ENCODE measurements at places on chromosomes 12 and 14.

- H3K4me3 ChIP-seq, result no peak overlapping the region
- no peaks in the 10 kb centered on the region for H3K4me1 ChIP-seq
- no peak for DNase-seq
- H3K27me3 ChIP-seq, result no peaks in the 10 kb centered on the region
- no peak overlapping the region for H3K27ac ChIP-seq
Observed at GRCh38 chr14:101687756-101688546, 73.6 kb upstream of the PPP2R5C start.

DNA sequence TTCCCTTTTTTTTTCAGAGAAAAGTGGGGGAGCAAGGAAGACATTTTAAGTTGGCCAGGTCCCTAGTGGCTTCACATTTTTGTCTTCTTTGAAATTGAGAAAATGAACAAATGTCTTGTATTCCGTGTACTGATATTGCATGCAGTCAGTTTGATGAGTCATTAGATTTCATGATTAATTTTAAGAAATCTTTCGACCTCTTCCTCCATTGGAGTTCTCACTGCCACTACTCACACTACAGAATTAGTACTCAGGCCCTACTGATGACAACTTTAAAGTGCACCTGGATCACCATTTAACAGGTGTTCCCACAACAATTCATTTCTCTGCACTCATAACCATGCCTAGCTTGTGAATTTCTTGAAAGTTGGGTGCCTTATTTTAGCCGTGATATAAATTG lies 50.5 kb downstream of the SAMD4A start:
- no peaks in the 10 kb centered on the region for H3K27me3 ChIP-seq
- H3K27ac ChIP-seq, result no peak overlapping the region
- DNase-seq, result no peak

GRCh38 chr12:84376320-84376719 lies 536.3 kb downstream of the SLC6A15 start:
- H3K36me3 ChIP-seq, result no peaks in the 10 kb centered on the region
- DNase-seq, result no peak
- no peaks in the 10 kb centered on the region for H3K27me3 ChIP-seq
- no peak overlapping the region for H3K4me3 ChIP-seq
- H3K4me1 ChIP-seq, result no peaks in the 10 kb centered on the region

- DNase-seq, result no peak
- peak overlapping the region; percentile 67 for H3K4me3 ChIP-seq
- peak overlapping the region; percentile 89 for H3K27ac ChIP-seq
- H3K27me3 ChIP-seq, result peaks cover 17% of the 10 kb centered on the region
- peaks cover 16% of the 10 kb centered on the region for H3K4me1 ChIP-seq
Observed at GRCh38 chr12:46269429-46270241, 792 bp upstream of the SLC38A1 start.

GRCh38 chr14:74127634-74128033 lies 42.9 kb downstream of the LIN52 start:
- no peaks in the 10 kb centered on the region for H3K27me3 ChIP-seq
- no peak overlapping the region for H3K4me3 ChIP-seq
- no peaks in the 10 kb centered on the region for H3K36me3 ChIP-seq
- no peak for DNase-seq

- DNase-seq, result no peak
- H3K4me1 ChIP-seq, result peaks cover 5% of the 10 kb centered on the region
- peak overlapping the region; percentile 50 for H3K4me3 ChIP-seq
- H3K27me3 ChIP-seq, result no peaks in the 10 kb centered on the region
Observed at GRCh38 chr12:25052914-25053211, 104.0 kb upstream of the BCAT1 start.

DNA sequence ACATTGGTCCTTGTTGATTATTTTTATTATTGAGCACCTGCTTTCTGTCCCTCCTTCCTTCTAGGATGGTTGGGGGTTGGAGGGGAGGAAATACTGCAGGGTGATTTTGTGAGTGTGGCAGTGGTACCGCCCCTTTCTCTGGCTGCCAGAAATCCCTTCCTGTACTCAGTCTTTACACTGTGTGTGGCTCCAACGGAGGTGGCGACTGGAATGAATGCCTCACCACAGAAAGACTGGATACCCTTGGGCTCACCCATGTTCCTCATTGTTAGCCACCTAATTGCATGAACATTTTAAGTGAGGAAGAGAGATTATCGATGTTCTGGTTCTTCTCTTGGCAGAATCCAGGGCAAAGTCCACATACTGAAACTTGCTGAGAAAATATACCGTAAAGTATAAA lies 272.0 kb upstream of the E2F7 start:
- no peaks in the 10 kb centered on the region for H3K4me1 ChIP-seq
- H3K27me3 ChIP-seq, result no peaks in the 10 kb centered on the region
- H3K27ac ChIP-seq, result no peak overlapping the region
- no peak for DNase-seq
- no peaks in the 10 kb centered on the region for H3K36me3 ChIP-seq
- H3K4me3 ChIP-seq, result no peak overlapping the region

DNA sequence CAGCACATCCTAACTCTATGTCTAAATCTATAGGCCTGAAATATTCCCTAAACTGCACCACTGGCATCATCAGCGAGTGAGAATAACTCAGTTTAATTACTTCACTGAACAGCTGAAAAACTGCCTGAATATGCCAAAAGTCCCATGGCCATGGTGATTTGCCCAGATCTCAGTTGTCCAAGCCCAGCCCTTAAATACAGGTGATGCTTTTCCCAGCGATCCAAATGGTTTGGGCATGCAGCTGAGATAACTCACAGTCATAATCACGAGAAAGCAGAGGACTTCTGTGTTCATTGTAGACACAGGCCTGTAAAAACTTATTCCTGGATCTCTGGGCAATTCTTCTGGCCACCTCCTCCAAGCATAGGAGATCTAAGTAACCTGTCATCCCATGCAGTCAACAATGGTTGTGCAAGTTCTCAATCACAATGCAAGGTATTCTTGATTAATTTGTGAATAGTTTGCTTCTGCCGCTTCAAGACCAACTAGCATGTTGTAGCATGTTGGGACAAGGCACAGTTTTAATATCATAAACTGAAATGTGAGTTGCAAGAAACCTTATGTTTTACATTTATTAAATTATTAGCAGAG lies 40.5 kb downstream of the DUSP6 start:
- no peaks in the 10 kb centered on the region for H3K36me3 ChIP-seq
- H3K27ac ChIP-seq, result no peak overlapping the region
- peaks cover 7% of the 10 kb centered on the region for H3K4me1 ChIP-seq
- no peak overlapping the region for H3K4me3 ChIP-seq

GRCh38 chr14:54651649-54652048 lies 84.7 kb downstream of the SAMD4A start:
- no peak overlapping the region for H3K4me3 ChIP-seq
- H3K36me3 ChIP-seq, result no peaks in the 10 kb centered on the region

- no peak overlapping the region for H3K27ac ChIP-seq
- H3K36me3 ChIP-seq, result no peaks in the 10 kb centered on the region
Observed at GRCh38 chr12:40819436-40820108, 127.3 kb downstream of the CNTN1 start.

DNA sequence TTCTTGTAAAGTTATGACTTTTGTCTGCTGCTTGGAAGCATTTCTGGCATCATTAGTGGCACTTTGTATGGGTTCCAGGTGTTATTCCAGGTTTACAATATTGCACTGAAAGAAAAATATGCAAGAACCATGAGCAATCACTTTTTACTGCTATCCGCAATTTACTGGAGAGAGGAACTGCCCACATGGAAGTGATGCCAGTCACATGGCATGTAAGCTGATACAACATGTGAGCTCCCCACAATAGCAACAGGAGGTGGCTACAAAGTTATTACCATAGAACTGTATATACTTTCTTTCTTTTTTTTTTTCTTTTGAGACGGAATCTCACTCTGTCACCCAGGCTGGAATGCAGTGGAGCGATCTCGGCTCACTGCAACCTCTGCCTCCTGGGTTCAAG lies 1012.1 kb downstream of the BCL11B start:
- DNase-seq, result no peak
- no peak overlapping the region for H3K4me3 ChIP-seq
- no peaks in the 10 kb centered on the region for H3K27me3 ChIP-seq
- no peaks in the 10 kb centered on the region for H3K4me1 ChIP-seq

- H3K27me3 ChIP-seq, result no peaks in the 10 kb centered on the region
- H3K4me1 ChIP-seq, result no peaks in the 10 kb centered on the region
- H3K36me3 ChIP-seq, result no peaks in the 10 kb centered on the region
Observed at GRCh38 chr12:25364529-25365339, 114.0 kb upstream of the KRAS start.

- no peak for DNase-seq
- H3K27me3 ChIP-seq, result no peaks in the 10 kb centered on the region
- H3K4me1 ChIP-seq, result no peaks in the 10 kb centered on the region
- no peak overlapping the region for H3K4me3 ChIP-seq
- no peak overlapping the region for H3K27ac ChIP-seq
- H3K36me3 ChIP-seq, result no peaks in the 10 kb centered on the region
Observed at GRCh38 chr12:104852102-104852501, 106.0 kb downstream of the SLC41A2 start.

DNA sequence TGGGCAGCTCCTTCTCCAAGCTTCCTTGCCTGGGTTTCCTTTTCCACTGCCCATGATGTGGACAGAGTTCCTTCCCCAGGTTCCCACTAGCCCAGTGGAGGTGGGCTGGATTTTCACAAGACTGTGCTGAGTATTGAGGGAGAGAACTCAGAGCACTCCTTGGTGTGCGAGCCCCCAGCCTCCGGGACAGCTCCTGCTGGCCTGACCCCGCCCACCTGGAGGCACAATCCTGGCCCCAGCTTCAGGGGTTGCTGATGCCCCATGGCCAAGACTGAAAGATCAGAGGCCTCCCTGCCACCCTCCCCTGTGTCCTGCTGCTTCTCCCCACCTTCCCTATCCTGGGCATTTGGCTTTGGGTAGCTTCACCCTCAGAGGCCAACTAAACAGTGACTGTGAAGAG lies 7.7 kb downstream of the KCNH3 start:
- H3K27ac ChIP-seq, result no peak overlapping the region
- DNase-seq, result peak; percentile 46
- H3K4me1 ChIP-seq, result peaks cover 10% of the 10 kb centered on the region
- no peaks in the 10 kb centered on the region for H3K36me3 ChIP-seq

DNA sequence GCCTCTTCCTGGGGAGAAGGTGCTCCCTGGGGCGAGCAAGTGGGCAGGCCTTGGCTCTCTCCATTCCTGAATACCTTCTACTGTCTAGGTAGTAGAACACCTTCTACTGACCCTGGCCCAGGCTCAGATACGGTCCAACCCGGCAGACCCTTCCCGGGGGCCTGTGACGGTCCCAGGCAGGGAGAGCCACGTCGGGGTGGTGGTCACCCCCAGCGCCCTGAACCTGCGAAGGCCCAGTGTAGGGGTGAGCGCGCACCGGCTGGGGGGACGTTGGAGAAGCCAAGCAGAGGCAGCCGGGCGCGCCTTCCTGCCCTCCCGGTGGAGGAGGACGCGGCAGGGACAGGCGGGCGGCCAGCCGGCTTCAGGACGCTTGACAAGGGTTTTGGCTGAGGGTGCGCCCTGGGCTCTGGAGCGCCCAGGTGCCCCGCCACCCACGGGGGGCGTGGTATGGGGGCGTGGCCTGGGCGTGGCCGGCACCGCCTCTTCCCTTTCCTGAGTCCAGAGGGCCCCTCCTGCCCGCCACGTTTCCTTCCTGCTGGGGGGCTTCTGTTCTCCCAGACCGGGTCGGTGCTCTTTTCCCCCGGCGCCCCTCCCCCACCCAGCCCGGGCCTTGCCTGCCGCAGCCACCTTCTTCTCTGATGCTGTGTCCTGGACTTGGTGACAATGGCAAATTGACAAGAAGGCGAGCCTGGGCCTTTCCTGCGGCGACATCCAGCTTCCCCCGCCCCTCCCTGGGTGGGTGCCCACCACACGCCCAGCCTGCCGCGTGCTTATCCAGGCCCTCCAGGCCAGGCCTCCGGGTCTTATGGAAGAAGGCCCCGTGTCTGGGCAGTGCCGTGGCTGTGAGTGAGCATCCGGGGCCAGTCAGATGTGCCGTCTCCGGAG lies 24.5 kb upstream of the PPP1R13B start:
- DNase-seq, result peak; percentile 92
- peaks cover 32% of the 10 kb centered on the region for H3K4me1 ChIP-seq
- H3K27ac ChIP-seq, result peak overlapping the region; percentile 80
- peak overlapping the region; percentile 50 for H3K4me3 ChIP-seq
- no peaks in the 10 kb centered on the region for H3K36me3 ChIP-seq

DNA sequence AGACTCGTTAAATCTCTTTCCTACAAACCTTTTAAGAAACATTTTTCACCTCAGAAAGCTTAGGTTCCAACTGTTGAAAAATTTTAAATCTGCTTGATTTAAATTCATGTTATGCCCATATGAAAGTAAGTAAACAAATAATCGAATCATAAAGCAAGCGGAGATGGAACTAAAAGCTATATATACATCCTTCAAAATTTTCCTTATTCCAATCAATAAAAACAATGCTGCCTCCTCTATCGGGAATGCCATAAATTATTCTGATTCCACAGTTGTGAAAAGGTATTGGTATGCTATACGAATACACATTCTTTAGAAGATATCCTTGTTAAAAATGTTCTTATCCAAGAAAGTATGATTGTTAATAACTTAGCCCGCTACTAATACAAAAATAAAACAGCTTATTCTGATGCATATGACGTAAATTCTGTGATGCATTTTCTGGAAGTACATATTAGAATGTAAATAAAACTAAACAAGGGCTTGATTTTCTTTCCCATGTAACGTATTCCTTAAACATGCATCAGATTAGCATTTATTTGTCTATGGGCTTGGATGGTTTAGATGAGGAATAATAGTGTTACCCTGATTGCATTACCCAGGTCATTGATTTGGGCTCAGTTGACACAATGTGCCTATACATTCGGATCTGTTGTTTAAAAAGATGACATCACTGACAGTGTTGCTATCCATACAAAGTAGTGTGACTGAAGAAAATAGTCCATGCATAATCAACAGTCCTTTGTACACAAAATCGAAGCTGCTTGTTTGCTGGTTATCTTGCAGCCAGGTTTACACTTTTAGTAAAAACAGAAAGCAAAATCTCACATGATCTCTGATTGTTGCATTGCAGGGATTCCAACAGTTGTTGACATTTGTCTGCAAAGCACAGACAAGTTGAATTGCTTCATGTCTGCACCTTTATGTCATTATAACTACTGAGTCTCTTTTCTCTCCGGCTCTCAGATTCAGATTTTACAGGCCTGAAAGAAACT lies 656 bp upstream of the DTD2 start:
- H3K27ac ChIP-seq, result peak overlapping the region; percentile 86
- H3K4me1 ChIP-seq, result peaks cover 9% of the 10 kb centered on the region
- H3K27me3 ChIP-seq, result no peaks in the 10 kb centered on the region

GRCh38 chr14:22651586-22651985 lies 7.4 kb upstream of the OR6J1 start:
- no peak overlapping the region for H3K4me3 ChIP-seq
- no peak for DNase-seq
- no peaks in the 10 kb centered on the region for H3K36me3 ChIP-seq
- H3K27ac ChIP-seq, result no peak overlapping the region
- peaks cover 4% of the 10 kb centered on the region for H3K4me1 ChIP-seq
- H3K27me3 ChIP-seq, result no peaks in the 10 kb centered on the region

- no peak overlapping the region for H3K27ac ChIP-seq
- H3K36me3 ChIP-seq, result no peaks in the 10 kb centered on the region
Observed at GRCh38 chr12:1799051-1799881, 21.1 kb upstream of the LRTM2 start.
